ENCODE measurements at places on chromosomes 13 and 19. TPM values are rescaled to one million over a fixed set of nuclear protein-coding genes. Genes with fewer than 3 reads are reported as not detected.

DNA sequence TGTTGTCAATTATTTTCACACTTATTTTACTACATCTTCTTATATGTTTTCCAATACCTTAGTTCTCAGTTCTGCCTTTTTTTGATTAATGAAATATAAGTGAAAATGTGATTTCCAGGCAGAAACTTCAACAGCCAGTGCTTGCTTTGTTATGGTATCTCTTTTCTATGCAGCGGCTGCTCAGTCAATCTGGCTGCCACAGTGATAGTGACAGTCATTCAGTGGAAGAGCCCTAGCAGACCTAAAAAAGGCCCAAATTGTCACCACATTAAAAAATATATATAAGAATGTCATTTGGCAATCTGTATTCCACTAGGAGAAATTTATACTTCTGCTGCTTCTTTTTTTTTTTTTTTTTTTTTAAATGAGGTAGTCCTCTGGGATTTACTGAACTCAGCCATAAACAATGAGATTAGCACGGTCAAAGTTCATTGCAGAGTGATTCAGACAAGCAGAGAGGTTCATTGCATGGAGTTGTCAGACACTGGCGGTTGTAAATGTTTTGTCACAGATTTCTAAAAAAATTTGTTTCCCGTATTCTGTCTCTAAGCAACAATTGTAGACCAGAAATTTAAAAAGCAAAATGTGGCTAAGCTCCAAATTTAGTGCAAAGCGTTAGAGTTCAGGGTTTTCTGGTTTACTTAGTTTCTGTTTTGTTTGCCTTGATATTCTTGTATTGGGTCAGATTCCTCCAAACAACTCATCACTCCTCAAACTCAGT, 94.7 kb upstream of the PRR20A start:
- no peak for DNase-seq

DNA sequence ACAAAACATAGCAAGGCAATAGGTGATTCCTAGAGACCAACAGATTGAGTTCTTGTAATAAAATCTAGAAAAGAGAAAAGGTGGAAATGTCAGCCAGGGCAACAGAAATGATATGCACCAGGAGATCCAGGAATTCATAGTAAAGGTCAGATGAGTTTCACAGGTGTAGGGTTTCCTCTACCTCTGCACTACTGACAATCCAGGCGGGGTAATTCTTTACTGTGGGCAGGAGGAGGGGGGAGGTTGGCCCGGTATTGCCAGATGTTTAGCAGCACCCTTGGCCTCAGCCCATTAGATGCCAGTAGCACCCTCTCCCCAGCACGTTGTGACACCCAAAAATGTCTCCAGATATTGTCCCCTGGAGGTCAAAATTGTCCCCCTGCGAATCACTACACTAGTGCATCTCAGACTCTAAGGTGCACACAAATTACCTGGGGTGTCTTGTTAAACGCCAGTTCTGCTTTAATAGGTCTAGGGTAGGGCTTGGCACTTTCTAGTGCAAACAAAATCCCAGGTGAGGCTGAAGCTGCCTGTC, 3.5 kb upstream of the UBAC2 start:
- no peak for DNase-seq

GRCh38 chr13:114142640-114143490, 10.4 kb upstream of the RASA3 start:
- DNase-seq, result peak; percentile 56

DNA sequence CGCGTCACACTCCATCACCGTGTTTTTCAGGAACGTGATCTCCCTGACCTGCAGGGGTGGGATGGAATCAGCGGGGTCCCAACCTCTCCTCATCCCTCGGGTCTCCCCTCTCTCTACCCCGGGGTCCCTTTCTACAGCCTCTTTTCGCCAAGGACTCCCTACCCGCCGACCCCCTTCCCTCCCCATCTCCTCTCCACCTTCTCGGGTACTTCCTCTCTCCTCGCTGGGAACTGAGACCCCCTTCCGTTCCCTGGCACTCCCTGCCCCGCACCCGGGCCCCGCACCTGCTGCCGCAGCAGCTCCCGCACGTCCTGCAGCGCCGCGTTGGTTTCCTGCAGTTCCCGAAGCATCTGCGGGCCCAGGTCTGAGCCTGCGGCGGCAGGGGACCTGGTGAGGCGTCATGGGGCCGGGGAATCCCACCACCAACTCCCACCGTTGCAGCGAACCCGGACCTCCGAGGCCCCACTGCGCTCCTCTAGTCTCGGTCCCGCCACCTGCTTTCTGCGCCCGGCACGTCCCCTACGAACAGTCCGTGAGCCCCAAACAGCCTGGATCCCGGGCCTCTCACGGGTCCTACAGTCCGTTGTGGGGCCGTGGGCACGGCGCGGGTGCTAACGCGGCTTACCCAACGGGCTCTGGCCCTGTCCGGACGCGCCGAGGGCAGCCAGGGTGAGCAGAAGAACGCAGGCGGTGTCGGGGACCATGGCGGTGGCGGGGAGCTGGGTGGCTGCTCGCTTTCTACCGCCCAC, at the start of gene COMP:
Gene COMP, minus strand, starts transcription at position 740 of the 749 bp plus-strand sequence. Its CDS starts 36 bp downstream, at position 704.
- DNase-seq, result no peak

- DNase-seq, result no peak
Observed at GRCh38 chr13:101398191-101398590, 18.1 kb downstream of the NALCN start.

- DNase-seq, result no peak
Observed at GRCh38 chr13:85544756-85545155, 254.5 kb downstream of the SLITRK6 start.

DNA sequence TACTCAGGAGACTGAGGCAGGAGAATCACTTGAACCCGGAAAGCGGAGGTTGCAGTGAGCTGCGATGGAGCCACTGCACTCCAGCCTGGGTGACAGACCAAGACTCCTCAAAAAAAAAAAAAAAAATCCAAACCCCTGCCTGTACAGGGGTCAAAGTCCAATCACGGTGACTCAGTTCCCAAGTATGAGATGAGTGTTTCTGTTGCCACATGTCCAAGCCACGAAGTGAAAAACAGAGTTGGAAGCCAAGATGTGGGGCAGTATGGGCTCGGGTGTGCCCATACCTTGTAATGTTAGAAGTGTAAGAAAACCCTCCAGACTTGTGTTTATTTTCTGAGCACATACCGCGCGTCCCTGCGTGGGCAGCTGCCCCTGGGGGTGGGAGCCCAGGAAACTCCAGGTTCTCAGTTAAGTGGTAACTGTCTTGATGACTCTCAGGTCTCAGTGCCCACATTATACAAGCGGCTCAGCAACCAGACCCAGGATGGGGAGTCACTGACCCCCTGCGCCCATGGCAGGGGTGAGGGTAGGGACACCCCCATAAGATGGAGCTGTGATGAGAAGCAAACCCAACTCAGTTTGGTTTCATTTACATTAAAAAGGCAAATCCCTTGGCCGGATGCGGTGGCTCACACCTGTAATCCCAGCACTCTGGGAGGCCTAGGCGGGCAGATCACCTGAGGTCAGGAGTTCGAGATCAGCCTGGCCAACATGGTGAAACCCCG, 1.2 kb upstream of the GPX4 start:
- peak; percentile 53 for DNase-seq

- DNase-seq, result no peak
Observed at GRCh38 chr13:27339299-27339698, 68.7 kb downstream of the RASL11A start.

The GTF2F2 gene
- 13.6 TPM for total RNA-seq

The TPTE2 gene
- total RNA-seq, result 0.41 TPM

The ZNF714 gene
- 14.7 TPM for total RNA-seq

The FIZ1 gene
- total RNA-seq, result 10.3 TPM

The FUT3 gene
- total RNA-seq, result not detected

The ZNF493 gene
- total RNA-seq, result 50.4 TPM
